ENCODE measurements at places on chromosomes 3 and 15.

- DNase-seq: no peak
Measured at GRCh38 chr3:95352471-95352870, 1289.6 kb downstream of the NSUN3 start.

DNA sequence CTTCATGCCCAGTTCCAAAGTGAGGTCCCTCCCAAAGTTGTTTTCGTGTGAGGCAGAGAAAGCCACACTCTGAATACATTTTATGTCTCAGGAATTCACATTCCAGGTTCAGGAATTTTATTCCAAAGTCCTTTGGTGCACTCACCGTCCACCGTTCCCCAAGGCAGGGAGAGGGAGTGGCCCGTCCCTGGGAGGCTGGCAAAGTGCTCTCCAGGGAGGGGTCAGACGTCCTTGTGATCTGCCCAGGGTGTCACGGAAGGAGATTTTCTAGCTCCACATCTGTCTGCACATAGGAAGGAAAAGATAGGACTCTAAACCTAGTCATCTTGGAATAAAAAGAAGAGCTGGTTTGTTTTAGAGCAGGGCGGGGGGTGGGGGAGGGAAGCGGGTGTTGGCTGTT is 47.9 kb downstream of the KLF13 start:
- no peak for DNase-seq

DNA sequence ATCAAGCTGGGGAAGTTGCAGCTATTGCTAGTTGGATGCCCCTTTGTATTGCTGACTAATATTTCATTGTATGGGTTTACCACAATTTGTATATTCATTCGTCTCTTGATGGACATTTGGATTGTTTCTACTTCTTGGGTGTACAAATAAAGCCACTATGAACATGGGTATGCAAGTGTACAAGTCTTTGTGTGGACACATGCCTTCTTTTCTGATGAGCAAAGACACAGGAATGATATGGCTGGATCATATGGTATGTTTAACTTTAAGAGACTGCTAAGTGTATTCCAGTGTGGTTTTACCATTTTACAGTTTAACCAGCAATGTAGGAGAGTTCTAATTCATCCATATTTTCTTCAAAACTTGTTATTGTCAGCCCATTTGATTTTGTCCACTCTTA is 32.2 kb downstream of the NECTIN3 start:
- DNase-seq: no peak

DNA sequence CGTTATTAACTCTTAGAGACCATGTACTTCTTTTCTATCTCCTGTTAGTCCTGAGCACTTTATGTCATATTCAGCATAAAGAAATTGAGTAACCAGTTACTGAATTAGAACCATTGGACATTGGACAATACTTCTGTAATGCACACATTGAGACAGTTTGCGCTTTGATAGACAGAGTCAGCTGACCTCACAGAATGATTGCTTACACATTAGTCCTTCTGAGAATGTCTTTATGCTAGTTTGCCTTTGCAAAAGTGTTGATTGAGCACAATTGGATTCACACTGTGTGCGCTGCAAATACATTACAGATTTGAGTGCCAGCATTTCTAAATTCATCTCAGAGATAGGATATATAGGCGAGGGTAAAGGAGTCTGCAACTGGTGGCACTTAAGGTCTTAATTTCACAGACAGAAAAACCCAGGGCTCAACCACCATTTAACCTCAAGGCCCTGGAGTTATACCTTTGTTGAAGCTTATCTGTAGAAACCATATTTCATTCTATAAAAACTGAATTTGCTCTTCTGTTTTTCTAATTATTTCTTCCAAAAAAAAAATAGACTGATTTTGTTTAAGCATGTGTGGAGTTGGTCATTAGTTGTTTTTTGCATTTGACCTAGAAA is 3.8 kb downstream of the SERPINI1 start:
- DNase-seq: no peak

DNA sequence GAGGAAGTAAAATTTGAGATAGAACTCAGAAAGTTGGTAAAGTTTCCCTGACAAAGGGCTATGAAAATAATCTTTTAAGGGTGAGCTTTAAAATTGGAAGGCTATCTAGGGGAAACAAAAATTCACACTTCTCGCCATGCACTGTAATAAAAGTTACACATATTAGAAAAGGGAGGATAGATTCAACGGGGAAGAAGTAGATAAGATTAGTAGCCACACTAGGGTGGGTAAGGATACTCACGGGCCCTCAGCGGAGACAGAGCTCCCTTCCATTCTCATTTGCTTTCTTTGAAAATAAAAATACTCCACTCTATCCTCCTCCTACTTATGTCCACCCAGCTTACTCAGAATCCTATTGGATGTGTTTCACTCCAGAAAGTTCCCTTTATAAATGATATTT is 691.3 kb upstream of the NR2F2 start:
- no peak for DNase-seq

- no peak for DNase-seq
Measured at GRCh38 chr3:72341920-72342319, 506.3 kb downstream of the SHQ1 start.

DNA sequence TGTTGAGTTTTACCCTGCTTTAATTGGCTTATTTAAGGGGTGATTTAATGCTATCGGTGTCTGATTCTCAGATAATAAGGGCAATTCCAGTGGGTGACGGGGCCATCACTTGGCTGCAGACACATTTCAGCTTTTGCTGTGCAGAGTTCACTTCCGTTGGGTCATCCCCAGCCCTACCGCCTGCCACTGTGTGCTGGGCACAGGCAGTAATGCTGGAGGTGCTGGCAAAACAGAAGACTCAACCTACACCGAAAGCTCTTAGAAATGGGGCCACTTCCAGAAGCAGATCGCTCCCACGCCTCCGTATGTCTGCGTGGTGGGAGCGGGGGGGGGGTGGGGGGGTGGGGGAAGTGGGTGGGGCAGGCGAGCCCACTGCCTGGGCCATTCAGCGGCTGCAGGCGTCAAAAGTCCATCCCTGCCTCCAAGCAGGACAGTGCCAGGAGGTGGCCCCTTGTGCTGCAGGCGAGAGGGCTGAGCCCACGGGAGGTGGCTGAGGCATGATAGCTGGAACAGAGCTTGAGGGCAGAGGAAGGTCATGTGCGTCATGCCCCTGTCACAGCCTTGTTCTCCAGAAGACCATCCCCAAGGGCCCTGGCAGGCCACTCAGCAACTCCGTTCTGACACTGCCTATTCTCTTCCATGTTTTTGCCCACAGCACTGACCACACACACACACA is 128.3 kb downstream of the ATP10A start:
- DNase-seq: no peak

DNA sequence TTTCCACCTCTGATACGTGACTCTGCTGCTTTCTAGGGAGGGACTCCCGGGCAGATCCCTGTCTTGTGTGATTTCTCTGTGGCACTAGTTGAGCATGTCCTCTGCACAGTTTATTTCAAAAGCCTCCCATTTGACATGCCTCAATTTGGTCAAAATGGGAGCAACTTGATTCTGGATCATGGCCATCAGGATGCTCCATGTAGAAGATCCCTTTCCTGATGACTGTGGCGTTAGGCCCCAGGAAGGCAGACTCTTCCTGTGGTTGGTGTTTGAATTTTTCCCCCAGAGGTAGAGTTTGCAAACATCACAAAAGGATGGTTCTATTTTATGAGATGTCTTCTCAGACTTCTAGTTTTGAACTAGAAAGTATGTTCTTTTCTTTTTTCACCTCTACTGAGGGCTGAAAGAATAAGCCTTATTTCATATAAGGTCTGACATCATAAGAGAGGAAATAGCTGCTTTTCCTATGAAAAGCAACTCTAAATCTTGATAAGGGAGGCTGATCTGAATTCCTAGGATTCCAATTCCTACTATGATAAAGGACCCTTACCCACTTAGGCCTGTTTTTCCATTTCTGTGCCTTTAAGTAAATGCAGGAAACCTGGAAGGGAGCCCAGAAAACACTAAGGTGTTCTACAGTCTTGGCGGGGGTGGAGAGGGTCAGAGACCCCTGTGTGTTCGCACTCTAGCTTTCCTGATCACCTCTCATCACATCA is 243.8 kb upstream of the CHRM5 start:
- DNase-seq: no peak

- DNase-seq: no peak
Measured at GRCh38 chr3:66831931-66832330, 166.2 kb upstream of the KBTBD8 start.

GRCh38 chr3:192068464-192069254 is 607.7 kb downstream of the PYDC2 start:
- DNase-seq: no peak

GRCh38 chr15:76863123-76863522 is 42.0 kb downstream of the SCAPER start:
- DNase-seq: no peak

DNA sequence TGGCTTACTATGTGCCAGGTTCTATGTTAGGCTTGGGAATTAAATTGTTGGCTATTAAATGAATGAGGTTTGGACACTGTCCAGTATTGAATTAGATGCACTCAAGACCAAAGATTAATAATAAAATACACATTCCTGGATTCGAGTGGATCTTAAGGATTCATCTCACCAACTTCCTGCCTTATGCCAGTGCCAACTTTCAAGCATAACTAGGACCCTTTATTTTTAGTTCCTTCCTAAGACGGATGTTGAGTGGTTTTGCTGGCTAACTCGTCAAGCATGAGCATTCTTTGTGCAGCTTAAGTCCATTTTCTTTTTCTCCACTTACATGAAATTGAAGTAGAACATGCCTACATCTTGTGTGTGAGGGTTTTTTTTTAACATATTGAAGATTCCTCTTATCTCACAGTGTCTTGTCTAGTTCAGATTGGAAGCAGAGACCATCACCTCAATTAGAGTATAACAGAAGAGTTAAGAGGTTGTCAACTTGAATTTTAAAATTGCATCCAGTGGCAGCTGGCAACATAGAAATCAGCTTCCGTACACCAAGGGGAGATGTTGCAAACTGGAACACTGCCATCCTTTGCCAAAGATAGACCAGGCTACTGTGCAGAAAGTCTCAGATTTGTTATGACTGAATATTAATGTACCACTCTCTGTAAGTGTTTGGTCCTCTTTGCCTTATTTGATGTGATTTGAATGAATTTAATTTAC is 106.3 kb upstream of the BFSP2 start:
- DNase-seq: no peak

GRCh38 chr15:67358812-67359211 is 104.2 kb downstream of the IQCH start:
- no peak for DNase-seq

DNA sequence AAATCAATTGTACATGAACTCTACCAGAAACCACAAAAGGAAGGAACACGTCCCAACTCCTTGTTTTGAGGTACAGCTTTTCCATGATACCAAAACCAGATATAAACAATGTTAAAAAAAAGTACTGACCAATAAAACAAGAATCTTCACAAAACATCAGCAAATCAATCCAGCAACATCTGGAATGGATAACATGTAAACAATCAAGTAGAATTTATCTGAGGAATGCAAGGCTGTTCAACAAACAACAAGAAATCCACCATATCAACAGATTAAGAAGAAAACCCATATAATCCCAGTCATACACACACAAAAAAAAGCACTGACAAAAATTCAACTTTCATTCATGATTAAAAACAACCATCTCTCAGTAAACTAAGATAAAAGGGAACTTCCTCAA is 26.7 kb downstream of the TJP1 start:
- no peak for DNase-seq

DNA sequence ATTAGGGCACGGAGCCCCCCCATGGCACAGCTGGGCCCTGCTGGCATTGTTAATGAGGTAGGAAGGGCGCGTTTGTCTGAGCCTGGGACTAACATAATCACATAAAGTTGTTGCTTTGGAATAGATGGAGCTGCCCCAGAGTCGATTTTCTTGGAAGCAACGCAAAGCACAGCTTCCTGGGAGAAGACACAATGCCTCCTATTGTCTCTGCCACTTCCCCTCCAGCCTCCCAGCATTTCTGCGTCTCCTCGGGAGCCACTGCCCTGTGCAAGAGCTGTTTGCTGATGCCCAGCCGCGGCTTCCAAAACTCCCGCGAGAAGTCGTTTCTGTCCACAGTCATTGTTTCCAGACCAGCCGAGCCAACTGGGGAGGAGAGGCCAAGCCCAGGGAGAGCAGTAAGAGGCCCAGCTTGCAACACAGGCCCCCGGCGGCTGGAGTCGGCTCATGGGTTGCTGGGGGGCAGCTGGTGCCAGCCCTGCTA is 18.1 kb upstream of the ALDH1A3 start:
- DNase-seq: no peak

DNA sequence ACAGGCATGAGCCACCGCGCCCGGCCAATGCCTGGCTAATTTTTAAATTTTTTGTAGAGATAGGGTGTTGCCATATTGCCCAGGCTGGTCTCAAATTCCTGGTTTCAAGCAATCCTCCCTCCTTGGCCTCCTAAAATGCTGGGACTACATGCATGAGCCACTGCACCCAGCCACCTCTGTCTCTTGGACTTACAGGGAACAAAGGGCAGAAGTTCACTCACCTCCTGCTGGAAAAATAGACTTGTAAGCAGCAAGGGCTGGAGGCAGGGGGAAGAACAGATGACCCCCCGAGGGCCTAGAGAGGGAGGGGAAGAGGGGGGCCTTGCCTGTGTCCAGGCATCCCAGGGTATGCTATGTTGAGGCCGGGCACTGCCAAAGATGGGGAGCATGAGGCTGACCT is 22.2 kb downstream of the DUSP7 start:
- DNase-seq: no peak

DNA sequence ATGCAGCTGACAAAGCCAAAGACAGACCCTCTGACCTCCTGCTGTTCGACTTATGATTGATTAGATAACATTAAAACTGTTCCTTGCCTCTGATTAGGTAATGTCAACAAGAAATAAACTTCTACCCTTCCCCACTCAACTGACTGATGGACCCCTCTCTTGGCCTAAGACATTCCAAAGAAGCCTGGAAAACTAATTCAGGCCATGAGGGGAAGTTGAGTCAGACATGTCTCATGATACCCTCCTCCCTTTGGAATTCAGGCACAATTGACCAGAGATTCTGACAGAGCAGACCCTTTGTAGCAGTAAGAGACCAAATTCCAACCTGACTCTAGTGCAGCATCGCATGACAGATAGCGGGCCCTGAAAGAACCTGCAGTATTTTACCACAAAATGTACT is 354.5 kb downstream of the OCA2 start:
- no peak for DNase-seq

- DNase-seq: no peak
Measured at GRCh38 chr15:91526424-91526823, 327.1 kb upstream of the SLCO3A1 start.

DNA sequence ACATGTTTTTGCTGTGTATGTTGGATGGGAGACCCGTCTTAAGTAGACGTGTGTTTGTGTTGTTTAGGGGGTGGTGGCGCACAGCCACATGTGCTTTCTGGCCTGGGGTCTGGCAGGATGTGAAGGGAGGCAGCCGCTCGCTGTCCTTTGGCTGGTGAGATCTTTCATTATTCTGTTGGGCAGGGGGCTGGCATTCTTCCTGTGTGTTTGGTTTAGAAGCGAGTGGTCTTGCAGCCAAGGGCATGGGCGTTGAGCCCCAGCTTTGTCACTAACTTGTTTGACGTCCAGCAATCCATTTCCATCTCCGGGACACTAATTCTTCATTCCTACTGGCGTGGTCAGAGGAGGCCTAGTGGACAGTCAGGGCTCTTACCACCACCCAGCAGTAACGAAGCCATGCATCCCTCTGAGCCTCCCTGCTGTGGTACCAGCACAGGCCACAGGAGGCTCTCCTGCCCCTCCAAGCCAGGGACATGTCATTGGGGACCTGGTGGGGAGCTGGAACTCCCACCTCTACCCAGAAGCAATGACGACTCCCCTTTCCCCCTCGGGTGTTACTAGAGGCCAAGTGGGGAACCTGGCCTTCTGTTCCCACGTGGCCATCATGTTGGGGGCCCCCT is 10.7 kb downstream of the THSD4 start:
- DNase-seq: no peak

- DNase-seq: no peak
Measured at GRCh38 chr3:56219894-56220805, 248.1 kb downstream of the ERC2 start.

All from stimulated activated CD4-positive, alpha-beta T cell treated with anti-CD3 and anti-CD28 coated beads, Interleukin-15, amount 100 ng/mL, for 48 hours (primary cell).